ENCODE measurements at places on chromosomes 3 and 15.

GRCh38 chr3:94171954-94172353, 109.1 kb downstream of the NSUN3 start:
- no peak for DNase-seq

DNA sequence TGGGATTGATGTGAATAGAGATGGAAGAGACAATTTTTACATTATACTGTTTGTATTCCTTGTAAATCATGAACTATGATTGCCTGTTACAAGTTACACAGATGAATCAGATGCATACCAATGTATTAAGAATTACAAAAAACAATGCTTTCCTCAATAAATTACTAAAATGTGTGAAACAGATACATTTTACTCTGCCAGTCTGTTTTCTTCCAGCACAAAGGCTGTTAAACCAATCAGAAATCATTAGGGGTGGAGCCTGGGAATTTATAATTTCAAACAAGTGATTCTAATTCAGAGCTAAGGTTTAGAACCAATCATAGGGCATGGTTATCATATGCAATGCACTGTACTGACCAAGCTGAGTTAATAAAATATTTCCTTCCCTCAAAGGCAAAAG, 21.8 kb upstream of the ANKRD28 start:
- no peak for DNase-seq

DNA sequence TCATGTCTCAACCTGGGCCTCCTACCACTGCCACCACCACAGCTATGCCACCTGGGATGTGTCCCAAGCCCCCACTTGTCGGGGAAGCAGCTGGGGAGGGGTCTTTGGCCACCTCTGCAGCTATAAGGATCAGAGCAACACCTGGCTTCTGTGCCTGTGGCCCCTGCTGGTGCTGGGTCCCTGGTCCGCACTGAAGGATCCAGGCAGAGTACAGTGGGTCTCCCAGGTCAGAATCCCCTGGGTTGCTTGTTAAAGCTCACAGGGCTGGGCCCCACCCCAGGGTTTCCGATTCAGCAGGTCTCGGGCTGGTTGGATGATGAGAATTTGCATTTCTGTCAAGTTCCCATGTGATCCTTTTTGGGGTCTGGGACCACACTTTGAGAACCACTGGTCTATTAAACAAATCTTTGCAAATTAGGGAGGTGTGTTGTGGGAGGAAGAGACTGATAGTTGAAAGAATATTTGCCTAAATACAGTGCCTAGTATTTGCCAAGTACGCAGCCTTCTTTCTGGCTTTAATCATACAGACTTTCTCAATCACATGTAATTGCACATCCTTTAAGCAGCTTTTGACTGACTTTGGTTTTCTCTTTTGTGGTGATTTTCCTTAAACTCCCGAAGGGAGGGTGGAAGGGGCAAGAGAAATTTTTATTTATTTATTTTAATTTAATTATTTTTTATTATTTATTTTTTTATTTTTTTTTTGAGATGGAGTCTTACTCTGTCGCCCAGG, 127.3 kb downstream of the IGF1R start:
- DNase-seq, result no peak

DNA sequence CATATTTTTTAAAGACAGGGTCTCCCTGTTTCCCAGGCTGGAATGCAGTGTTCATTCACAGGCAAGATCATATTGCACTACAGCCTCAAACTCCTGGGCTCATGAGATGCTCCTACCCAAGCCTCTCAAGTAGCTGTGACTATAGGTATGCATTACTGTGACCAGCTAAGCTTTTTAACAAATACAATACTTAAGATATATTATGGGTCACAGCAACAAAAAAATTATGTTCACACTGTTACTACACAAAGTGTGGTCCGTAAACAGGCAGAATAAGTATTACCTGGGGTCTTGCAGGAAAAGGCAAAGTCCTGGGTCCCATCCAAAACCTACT, 152.5 kb downstream of the VPS13C start:
- DNase-seq, result no peak

GRCh38 chr3:127170814-127171213, 22.1 kb upstream of the PRR23E start:
- DNase-seq, result peak; percentile 45

DNA sequence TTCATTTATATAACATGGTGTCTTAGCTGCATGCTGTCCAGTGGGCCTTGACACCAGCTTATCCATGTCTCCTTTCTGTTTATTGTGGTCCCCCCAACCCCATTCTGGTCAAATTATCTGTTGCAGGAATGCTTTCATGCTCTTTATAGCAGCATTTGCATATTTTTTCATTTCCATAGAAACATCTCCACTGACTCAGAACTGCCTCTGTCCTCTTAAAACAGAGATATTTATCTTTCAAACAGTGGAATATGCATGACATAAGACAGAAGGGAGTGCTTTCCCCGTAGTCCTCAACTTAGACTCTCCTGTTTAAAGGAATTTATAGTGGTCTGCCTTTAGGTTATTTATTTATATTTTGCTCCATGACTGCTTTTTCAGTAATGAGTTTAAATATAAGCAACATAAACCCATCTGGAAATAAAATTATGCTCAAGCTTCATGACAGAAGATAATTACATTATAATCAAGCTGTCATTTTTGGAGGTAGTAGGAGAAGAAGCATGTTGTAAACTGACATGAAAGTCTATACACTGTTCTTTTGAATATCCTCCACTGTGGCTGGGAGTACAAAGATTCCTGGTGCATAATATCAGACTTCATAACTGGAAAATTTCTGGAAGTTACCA, 179.5 kb upstream of the CD96 start:
- DNase-seq, result no peak

- DNase-seq, result no peak
Measured at GRCh38 chr15:52246686-52247431, 48.7 kb downstream of the MYO5C start.

DNA sequence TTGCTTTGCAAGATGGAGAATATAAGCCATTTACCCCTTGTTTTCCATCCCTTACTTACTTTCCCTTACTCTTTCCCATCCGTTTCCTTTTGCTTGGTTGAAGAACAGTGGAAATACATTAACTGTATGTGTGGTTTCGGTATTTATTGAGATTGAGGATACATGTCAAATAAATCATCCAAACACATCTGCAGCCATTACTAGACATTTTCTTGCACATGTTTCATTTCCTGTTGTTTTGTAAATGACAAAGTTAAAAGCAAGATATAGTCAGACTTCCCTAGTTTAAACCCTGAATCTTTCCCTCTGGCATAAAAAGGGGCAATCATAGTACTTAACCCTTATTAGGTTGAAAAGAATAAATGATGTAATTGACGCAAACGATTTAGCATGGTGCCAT, 82.1 kb upstream of the BCHE start:
- no peak for DNase-seq

DNA sequence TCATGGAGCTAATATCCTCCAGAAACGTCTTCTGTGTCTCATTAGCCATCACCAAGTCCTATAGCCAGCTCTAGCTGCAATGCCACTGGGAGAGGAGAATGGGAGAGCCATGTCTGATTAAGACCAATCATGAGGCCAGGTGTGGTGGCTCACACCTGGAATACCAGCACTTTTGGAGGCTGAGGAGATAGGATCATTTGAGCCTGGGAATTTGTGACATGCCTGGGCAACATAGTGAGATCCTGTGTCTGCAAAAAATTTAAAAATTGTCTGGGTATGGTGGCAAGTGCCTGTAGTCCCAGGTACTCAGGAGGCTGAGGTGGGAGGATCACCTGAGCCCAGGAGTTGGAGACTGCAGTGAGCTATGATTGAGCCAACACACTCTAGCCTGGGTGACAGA, 13.1 kb downstream of the MGLL start:
- no peak for DNase-seq

DNA sequence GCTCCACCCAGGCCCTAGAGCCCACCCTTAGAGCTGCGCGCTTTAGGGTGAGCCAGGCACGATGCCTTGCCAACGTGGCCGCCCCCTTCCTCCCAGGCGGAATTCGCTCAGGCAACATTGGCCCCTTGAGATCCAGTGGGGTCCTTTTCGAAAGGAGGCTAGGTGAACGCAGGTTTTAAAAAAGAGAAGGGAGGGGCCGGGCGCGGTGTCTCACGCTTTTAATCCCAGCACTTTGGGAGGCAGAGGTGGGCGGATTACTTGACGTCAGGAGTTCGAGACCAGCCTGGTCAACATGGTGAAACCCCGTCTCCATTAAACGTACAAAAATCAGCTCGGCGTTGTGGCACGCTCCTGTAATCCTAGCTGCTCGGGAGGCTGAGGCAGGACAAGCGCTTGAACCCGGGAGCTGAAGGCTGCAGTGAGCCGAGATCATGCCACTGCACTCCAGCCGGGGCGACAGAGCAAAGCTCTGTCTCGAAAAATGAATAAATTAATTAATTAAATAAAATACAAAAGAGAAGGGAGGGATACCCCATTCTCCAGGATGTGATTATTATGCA, 984 bp upstream of the RPP25 start:
- DNase-seq, result no peak

GRCh38 chr3:5057272-5057671, 64.8 kb upstream of the ARL8B start:
- no peak for DNase-seq

DNA sequence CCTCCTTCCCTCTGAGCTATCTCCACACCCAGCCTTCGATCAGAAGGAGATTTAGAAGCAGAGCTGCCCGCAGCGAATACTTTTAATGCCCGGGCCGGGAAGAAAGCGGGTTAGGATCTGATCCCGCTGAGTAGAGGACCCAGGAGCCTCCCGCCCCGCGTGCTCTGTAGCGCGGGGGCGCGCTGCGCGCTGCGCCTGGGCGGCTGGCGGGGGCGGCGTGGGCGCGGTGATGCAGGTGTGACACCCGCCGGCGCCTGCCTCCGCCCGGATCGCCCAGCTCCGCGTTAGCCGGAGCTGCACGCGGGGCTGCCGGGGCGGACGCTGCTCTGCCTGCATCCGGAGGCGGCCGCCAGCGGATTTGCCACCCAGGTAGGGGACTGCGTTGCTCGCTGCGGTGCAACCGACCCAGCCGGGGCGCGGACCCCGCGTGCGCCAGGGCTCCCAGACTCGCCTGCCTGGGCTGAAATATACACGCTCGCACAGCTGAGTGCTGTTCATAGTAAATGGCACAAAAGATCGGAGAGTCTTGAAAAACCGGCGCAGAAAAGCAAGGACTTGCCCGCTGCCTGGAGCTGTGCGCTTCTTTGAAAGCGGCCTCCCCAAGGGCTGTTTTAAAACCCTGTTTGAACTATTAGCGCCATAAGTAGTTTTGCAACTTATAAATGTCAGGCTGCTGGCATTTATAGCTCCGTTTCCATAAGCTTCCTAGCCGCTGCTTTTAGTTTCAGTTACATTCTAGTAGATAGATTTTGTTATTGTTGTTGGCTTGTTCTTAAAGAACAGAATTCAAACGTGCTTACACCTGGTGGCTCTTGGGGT, at the start of gene SV2B:
SV2B (plus strand) TSS at position 263 of the 819 bp plus-strand sequence. CDS start 126,007 bp downstream, outside the sequence.
- no peak for DNase-seq

- DNase-seq, result no peak
Measured at GRCh38 chr3:119195911-119196310, 22.5 kb downstream of the UPK1B start.

- no peak for DNase-seq
Measured at GRCh38 chr15:48590723-48591122, 54.8 kb downstream of the FBN1 start.

DNA sequence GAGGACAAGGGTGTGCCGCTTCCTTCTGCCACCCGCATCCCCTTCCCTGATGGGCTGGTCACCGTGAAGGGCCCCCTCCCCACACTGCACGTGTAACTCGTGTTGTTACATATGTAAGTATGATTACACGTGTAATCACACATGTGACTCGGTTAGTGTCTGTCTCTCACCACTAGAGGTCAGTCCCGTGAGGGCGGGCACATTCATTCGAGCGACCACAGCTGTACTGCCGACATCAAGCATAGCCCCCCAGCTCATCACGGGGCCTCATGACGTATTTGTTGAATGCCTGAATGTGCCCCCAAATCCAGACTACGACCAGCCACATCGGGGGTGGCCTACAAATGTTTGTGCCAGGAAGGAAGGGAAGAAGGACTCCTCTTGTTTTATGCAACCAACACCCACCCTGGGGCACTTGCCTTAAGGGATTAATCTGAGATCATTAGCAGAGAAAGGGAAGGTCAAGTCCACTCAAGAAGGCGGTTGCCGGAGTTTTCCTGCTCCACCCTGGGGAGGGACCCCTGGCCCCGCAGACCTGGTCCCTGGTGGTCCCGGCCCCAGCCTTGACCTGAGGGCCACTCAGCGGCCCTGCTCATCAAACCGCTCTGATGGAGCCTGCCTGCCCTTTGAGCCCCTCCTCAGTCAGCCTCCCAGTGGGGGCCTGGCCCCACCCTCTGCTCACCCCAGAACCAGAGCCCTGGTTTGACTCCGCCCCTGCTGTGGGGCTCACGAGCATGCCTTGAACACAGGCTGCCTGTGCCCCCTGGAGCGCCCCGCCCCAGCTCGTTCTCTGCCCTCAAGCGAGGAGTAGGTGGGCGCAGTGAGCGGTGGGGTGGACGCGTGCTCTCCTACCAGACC, 52.8 kb downstream of the RGMA start:
- no peak for DNase-seq

DNA sequence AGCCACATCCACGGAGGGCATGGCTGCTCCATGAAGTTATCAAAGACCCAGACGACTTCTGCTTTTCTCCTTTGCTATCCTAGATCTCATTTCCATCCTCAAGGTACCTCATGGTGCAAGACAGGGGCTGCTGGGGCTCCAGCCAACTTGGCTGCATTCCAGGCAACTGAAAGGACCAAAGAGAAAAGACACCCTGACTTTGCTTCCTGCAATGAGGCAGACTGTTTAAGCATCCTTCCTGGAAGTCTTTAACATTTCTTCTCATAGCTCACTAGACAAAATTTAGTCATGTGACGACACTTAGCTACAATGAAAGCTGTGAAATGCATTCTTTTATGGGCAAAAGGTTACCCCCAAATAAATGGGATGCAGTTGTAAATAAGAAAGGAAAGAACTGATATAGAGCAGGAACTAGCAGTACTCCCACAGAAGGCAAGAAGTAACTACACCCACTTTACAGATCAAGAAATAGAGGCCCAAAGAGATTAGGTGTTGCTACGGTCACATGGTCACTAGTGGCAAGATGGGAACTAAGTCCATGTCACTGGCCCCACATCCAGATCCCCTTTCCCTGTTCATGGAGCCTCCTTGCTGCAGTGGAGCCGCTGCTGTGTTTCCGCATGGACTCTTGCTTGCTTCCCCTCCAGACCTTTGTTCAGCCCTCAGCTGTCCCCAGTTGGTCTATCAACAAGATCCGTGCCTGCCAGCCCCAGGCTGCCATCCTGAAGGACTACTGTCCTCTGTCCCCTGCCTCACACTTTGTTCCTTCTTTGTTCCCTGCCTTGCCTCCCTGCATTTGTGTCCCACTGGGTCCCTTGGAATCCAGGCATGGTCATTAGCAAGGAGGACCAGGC, 107.0 kb downstream of the XXYLT1 start:
- no peak for DNase-seq

Data from amniotic stem cell (primary cell).